ENCODE measurements at places on chromosomes 1 and 21. TPM values are rescaled to one million over a fixed set of nuclear protein-coding genes. Genes with fewer than 3 reads are reported as not detected.

The DMBX1 gene
- polyA plus RNA-seq, result not detected

The CSDE1 gene
- 424 TPM for polyA plus RNA-seq

The NHLH1 gene
- polyA plus RNA-seq, result 0.90 TPM

The FMO3 gene
- not detected for polyA plus RNA-seq

The C1orf87 gene
- polyA plus RNA-seq, result not detected

The IFNGR2 gene
- 70.0 TPM for polyA plus RNA-seq

The LHX4 gene
- polyA plus RNA-seq, result not detected

The GPX7 gene
- 1.8 TPM for polyA plus RNA-seq

The GDAP2 gene
- 6.8 TPM for polyA plus RNA-seq

The VSIG8 gene
- 0.37 TPM for polyA plus RNA-seq

The DYNLT4 gene
- polyA plus RNA-seq, result not detected

The LCE1A gene
- polyA plus RNA-seq, result not detected

The ZNF692 gene
- 183 TPM for polyA plus RNA-seq

The LDLRAP1 gene
- polyA plus RNA-seq, result 0.22 TPM

The PTPRF gene
- 95.1 TPM for polyA plus RNA-seq

The B3GALT2 gene
- 12.3 TPM for polyA plus RNA-seq

The F11R gene
- 7.3 TPM for polyA plus RNA-seq

The HCRTR1 gene
- polyA plus RNA-seq, result 0.34 TPM

The RIPPLY3 gene
- polyA plus RNA-seq, result 0.24 TPM

The HEYL gene
- polyA plus RNA-seq, result not detected

The GSTM5 gene
- not detected for polyA plus RNA-seq

The PPFIA4 gene
- 1.6 TPM for polyA plus RNA-seq

The FAM72B gene
- polyA plus RNA-seq, result 2.0 TPM

The SAMSN1 gene
- 20.7 TPM for polyA plus RNA-seq

The DNAJC11 gene
- 28.6 TPM for polyA plus RNA-seq

The LENEP gene
- polyA plus RNA-seq, result 3.9 TPM

The TMEM52 gene
- not detected for polyA plus RNA-seq

The CFHR4 gene
- polyA plus RNA-seq, result not detected

The NEK2 gene
- polyA plus RNA-seq, result 0.98 TPM

The CHIA gene
- polyA plus RNA-seq, result not detected

The ADAMTS5 gene
- polyA plus RNA-seq, result 1.6 TPM

The TP73 gene
- polyA plus RNA-seq, result not detected

The HTR6 gene
- polyA plus RNA-seq, result not detected

The TUFT1 gene
- polyA plus RNA-seq, result 25.8 TPM

The APOBEC4 gene
- not detected for polyA plus RNA-seq

The NUCKS1 gene
- 134 TPM for polyA plus RNA-seq

The PLA2G4A gene
- not detected for polyA plus RNA-seq

The DEPDC1 gene
- 2.4 TPM for polyA plus RNA-seq

The XCL1 gene
- 2.3 TPM for polyA plus RNA-seq

Measured in neural cell (in vitro differentiated cells).